ENCODE measurements at places on chromosomes 2 and 18. TPM values are rescaled to one million over a fixed set of nuclear protein-coding genes. Genes with fewer than 3 reads are reported as not detected.

DNA sequence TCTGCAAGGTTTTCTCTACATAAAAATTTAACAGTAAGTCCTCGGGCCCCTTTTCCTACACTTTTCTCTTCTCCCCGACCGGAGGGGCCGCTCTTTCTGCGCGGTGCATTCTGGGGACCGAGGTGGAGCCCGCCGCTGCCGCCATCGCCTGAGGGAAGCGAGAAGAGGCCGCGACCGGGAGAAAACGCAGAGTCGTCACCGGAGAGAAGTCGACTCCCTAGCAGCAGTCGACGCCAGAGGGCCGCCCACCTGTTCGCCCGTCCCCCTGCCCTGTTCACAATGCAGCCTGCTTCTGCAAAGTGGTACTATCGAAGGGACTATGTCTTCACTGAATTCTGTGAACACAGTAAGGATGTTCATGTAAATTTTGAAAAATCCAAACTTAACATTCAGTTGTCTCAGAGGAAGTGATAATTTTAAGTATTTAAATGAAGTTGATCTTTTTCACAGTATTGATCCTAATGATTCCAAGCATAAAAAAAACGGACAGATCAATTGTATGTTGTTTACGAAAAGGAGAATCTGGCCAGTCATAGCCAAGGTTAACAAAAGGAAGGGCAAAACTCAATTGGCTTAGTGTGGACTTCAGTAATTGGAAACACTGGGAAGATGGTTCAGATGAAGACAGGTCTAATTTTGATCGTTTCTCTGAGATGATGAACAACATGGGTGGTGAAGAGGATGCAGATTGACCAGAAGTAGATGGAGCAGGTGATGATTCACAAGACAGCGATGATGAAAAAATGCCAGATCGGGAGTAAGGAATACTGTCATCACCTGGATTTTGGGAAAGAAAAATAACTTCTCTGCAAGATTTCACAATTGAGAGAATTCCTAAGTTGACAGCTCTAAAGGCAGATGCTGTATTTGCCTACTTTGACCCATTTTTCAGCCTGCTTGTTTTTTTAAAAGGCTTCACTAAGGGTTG, 55.8 kb downstream of the ASXL2 start:
- peak; percentile 80 for DNase-seq

DNA sequence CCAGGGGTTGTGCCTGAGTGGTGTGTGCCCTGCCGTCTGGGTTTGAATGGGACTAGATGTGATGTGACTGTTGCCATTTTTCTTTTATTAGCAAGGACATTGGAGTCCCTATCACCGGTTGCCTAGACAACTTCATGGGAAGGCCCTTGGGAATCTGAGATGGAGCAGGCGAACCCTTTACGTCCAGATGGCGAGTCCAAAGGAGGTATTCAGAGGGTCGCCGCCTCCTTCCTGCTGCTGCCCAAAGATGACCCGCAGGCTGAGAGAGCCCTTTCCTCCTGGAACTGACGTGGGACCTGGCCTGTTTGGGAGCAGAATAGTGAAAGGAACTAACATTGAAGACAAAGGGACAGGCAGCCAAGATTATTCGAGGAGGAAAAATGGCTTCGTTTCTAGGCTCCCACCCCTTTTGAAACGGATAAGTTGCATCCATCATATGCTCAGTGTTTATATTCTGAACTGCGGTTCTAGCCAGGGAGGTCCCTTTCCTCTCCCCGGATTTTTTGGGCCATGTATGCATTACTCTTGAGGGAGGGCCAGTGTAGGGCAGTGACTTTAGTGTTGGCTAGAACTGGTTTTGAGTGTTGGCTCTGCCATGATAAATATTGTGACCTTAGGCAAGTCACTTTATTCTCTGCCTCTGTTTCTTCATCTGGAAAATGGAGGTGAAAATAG, 673 bp downstream of the CENPO start:
- no peak for DNase-seq

- no peak for DNase-seq
Observed at GRCh38 chr2:36277881-36278523, 77.6 kb upstream of the CRIM1 start.

DNA sequence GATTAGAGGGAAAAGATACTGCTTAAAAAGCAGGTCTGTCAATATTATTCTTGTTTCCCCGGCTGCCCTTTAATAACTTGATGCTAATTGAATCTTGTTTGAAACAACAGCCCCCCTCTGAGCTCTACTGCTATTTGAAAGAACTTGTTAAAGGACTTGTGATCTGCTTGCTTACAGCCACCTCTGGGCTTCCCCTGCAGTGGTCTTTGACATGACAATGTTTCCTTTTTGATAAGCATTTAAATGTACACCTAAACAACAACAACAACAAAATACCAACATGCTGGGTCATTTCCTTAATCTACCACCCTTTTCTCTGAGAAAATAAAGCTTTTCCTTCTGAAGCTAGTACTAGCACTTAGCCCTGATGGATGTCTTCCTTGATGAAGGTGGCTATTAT, 3.9 kb downstream of the HOXD1 start:
- no peak for DNase-seq

DNA sequence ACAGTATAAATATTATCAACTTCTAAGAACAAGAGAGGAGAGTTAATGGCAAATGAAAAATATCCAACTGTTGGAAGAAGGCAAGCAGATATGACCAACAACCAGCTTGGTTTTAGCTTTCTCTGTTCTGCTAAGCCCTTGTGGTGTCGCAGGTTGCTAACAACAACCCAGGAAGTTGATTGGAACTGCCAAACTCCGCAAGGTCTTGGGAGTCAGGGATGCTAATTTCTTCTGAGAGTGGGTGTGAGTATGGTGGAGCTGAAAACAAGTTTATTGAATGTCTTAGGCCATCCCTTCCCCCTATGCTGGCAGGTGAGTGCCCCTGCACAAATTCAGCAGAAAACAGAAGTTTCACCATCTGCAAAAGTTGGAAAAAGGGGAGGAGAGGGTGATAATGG, 17.5 kb downstream of the BZW1 start:
- DNase-seq, result no peak

DNA sequence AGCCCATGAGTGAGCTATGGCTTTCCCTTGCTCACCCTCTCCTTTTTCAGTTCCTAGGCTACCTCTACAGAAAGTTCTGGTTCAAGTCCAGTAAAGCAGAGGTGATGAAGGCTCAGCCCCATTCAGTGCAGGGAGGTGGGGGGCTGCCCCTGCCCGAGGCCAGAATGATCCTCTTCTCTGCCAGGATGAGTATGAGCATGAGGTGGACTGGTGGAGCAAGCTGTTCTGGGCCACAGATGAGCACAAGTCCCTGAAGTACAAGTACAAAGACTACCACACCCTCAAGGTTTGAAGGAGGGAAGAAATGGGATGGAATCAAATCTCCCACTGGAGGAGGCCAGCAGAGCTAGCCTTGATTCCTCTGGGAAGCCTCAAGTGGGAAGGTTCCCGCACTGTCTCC, 42.4 kb downstream of the LMAN2L start:
- no peak for DNase-seq

- DNase-seq, result no peak
Observed at GRCh38 chr2:5391362-5391761, 300.8 kb upstream of the SOX11 start.

DNA sequence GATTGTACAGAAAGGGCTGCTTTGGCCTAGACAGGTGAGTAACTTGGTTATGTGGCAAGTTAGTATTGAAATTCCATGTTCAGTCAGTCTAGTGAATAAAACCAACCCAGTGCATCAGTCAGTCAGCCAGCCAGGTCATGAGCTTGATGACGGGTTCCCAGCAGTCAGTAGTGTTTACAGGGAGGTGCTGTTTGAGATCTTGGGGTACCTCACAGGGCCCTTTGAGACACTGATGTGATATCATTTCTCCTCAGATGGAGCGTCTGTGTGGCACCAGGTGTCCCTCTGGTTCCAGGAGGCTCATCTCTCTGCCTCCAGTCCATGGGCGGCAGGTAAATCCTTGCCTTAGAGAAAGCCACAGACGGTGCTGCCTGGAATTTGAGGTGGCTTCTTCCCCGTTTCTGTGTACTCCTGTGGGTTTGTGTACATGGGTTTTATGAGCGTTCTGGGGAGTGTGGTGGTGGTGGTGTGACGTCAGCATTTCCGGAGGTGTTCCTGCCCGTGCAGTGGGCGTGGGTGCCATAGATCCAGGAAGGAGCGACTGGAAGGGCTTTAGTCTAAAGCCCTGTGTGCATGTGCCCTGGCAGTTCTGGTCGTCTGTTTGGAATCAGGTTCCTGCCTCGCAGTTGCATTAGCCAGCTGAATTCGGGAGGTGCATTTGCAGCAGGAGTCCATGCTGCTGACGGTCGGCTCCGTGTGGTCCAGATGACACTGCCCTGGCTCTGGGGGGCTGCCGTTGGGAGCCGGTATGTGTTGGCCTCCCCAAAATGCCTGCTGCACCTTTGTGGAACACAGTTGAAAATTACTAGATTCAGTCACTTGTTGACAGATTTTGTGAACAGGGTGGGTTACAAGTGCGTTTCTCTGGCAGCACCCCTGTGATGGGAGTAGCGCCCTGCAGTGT, 2.1 kb downstream of the CTDP1 start:
- DNase-seq, result no peak

The ST8SIA5 gene
- total RNA-seq, result 0.23 TPM

GRCh38 chr2:241425368-241425767, 69.3 kb downstream of the FARP2 start:
- no peak for DNase-seq

DNA sequence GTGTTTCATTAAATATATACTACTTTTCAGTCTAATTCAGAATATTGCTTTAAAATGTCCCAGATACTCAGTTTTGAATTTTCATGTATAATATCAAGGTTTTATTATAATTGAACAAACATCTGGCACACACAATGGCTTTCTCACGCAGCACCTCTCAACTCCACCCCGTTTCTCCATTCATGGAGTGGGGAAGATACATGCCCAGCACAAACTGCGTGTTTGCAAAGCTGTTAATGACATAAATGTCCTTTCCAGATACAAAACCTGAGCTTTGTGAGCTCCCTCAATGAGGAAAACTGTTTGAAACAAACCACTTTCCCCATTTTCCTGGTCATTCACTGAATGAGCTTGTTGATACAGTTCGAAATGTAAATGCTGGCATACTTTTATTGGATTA, 150.3 kb upstream of the RASGRP3 start:
- no peak for DNase-seq

GRCh38 chr2:136023416-136023815, 38.0 kb upstream of the DARS1 start:
- no peak for DNase-seq

DNA sequence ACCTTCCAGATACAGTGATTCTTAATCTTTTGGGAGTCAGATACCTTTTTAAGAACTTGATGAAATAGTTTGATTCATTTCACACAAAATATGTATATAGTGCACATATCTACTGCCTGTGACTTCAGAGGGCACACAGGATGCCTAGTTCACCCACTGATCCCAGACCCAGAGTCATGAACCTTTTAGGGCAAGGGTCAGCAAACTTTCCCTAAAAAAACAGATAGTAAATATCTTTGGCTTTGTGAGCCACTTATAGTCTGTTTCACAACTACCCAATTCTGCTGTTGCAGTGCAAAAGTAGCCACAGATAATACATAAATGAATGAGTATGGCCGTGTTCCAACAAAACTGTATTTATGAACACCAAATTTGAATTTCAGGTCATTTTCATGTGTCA, 124.9 kb downstream of the ANKRD44 start:
- DNase-seq, result no peak

The TMEM198 gene
- 2.1 TPM for total RNA-seq

The SLC16A14 gene
- total RNA-seq, result 1.6 TPM

- no peak for DNase-seq
Observed at GRCh38 chr18:68186039-68186438, 528.9 kb downstream of the TMX3 start.

The FOXD4L1 gene
- total RNA-seq, result 0.10 TPM

- DNase-seq, result no peak
Observed at GRCh38 chr2:150494234-150494945, 6.9 kb upstream of the RND3 start.

- DNase-seq, result no peak
Observed at GRCh38 chr18:72871091-72871490, 3.3 kb upstream of the NETO1 start.
